ENCODE measurements at places on chromosomes 2 and 18.

DNA sequence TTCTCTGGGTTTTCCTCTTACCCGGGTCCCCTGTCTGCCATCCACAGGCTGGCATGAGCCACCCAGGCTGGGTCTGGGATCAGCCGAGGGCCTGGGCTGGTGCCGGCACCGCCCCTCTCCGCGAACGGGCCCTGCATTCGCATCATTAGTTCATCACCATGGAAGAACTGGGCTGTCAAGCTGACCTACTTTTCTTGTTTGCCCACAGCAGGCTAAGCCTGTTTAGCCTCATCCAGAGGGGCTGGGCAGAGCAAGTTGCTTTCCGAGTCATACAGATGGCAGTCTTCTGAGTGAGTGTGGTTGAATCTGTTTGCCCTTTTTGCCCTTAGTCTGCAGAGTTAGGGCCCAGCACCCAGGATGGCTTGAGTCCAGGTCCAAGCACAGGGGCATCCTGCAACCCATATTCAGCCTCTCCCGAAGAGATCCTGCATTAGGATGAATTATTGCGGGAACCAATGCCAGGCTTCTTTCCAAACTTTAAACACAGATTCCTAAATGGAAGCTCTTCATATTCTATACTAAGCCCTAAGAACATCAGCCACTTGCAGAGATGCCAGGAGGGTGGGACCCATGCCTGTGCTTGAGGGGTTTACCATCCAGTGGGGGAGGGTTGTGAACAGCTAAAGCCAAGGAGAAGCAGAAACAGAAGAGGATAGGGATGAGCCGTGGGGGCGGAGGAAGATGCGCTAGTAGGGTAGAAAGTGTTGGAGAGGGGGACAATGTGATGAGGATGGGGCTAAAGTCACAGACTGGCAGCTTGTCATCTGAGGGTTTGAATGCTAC, 68.0 kb downstream of the NPAS2 start:
- no peak for DNase-seq

GRCh38 chr2:162164802-162165201, 12.8 kb upstream of the GCG start:
- DNase-seq: no peak

- peak; percentile 67 for DNase-seq
These were observed 24.3 kb downstream of the NCAPH start for GRCh38 chr2:96359866-96360265.

GRCh38 chr2:214543386-214543955, 132.6 kb downstream of the VWC2L start:
- DNase-seq: no peak
